ENCODE measurements at places on chromosomes 1 and 21.
A peak's percentile ranks its signal among the peaks of the same experiment; 100 is the strongest.

DNA sequence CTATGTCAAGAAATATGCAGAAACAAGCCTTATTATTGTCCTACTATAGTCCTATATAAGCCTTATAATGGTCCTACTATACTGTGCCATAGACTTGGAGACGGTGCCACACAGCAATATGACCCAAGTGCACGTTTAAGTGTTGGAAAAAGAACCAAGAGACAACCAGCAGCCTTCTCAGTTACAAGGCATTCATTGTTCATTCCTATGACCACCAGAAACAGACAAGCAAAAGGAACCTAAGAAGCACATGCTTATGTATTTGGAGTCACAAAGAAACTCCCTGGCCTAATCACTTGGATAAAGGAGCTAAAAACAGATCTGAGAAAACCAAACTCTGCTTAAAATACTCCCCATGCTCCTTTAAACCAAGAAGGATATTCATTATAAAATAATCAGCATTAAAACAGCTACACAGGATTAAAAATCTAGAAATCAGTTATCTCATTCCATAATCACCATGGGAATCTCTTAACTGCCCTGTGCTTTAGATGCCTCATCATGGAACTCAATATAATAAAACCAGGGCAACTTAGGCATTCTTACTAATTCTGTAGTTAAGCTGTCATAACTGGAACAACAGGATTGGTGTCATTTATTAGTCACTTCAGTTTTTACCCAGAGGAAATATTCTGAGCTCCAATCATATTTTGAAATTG is 7.0 kb downstream of the COLGALT2 start:
- DNase-seq = no peak
- peaks cover 2% of the 10 kb centered on the region for H3K4me1 ChIP-seq
- H3K4me3 ChIP-seq = no peak overlapping the region
- no peaks in the 10 kb centered on the region for H3K27me3 ChIP-seq
- no peaks in the 10 kb centered on the region for H3K36me3 ChIP-seq
- H3K27ac ChIP-seq = no peak overlapping the region

GRCh38 chr1:72911656-72912055 is 629.3 kb upstream of the NEGR1 start:
- no peak overlapping the region for H3K4me3 ChIP-seq
- no peak overlapping the region for H3K27ac ChIP-seq
- no peaks in the 10 kb centered on the region for H3K36me3 ChIP-seq
- H3K4me1 ChIP-seq = no peaks in the 10 kb centered on the region

DNA sequence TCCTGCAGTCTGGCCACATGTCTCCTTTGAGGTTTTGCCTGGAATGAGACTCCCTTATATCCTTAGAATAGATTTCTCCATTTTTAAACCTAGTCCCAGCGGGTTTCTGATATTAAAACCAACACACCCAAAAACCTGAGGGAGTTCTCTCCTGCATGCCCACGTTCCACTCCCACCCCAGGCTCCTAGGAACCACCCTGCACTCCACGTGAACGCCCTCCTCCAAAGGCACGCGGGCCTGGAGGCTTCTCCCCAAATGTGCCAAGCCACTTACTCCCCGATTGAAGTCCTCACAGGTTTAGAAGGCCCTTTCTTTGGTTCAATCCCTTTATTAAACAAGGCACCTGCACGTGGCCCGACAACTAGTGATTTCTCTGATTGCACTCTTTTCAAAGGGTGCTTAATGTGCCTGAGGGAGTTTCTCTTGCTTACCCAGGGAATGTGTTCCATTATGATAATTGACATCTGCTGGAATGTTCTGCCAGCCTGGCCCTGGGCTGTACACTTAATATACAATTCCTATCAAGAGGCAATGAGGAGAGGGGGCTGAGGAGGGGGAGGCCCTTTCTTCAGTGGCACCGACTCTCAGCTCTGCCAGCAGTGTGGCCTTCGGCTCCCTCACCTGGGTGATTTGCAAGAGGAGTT is 104.3 kb upstream of the ADAR start:
- H3K27ac ChIP-seq = no peak overlapping the region
- H3K27me3 ChIP-seq = peaks cover 4% of the 10 kb centered on the region
- no peaks in the 10 kb centered on the region for H3K36me3 ChIP-seq

DNA sequence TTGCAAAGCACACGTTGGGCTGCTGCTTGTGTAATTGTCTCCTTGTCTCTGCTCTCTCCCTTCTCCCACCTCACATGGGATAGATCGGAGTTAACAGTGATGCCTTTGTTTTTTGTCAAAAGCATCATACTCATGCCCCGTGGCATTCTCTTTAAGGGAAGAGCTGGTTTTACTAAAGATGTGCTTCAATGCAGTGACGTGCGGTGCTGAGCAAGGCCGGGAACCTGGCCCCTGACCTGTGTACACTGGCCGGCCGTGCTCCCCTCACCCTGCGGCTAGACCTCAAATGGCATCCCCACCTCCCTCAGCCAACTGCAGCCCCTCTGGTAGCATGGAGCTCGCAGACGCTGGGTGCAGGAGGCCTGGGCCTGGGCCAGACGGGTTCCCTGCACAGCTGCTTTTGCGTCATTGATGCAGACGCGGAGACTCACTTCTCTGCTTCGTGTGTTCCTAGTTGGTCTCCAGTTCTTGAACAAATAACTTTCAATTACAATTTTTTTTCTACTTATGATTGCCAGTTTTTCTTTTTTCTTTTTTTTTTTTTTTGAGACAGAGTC is 19.9 kb downstream of the AGPAT3 start:
- no peaks in the 10 kb centered on the region for H3K27me3 ChIP-seq
- H3K36me3 ChIP-seq = peaks cover 35% of the 10 kb centered on the region
- H3K4me3 ChIP-seq = no peak overlapping the region

DNA sequence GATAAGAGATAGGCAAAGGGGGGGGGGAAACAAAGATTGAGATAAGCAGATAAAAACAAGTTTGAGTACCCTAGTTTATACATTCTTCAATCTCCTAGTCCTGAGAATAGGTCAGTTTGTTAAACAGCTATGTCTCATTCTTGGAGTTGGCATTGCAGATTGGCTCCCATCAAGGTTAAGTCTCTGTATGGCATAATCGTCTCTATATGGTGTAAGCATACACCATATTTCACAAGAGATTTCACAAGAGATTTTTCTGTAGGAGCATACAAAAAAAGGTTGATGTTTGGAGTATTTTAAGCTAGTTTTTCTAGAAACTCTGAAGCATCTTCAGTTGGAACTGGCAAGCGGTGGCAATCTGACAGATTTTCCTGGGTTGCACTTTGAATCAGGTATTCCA is 35.8 kb downstream of the NCAM2 start:
- H3K27me3 ChIP-seq = no peaks in the 10 kb centered on the region
- H3K27ac ChIP-seq = no peak overlapping the region
- no peak overlapping the region for H3K4me3 ChIP-seq
- no peak for DNase-seq
- no peaks in the 10 kb centered on the region for H3K36me3 ChIP-seq
- no peaks in the 10 kb centered on the region for H3K4me1 ChIP-seq

GRCh38 chr21:45160198-45160597 is 85.8 kb downstream of the ADARB1 start:
- H3K36me3 ChIP-seq = no peaks in the 10 kb centered on the region
- no peaks in the 10 kb centered on the region for H3K27me3 ChIP-seq
- no peak for DNase-seq
- peaks cover 1% of the 10 kb centered on the region for H3K4me1 ChIP-seq
- no peak overlapping the region for H3K4me3 ChIP-seq

GRCh38 chr1:169928438-169929209 is 34.9 kb upstream of the SCYL3 start:
- H3K27me3 ChIP-seq = no peaks in the 10 kb centered on the region
- H3K4me1 ChIP-seq = no peaks in the 10 kb centered on the region
- no peak for DNase-seq
- H3K4me3 ChIP-seq = no peak overlapping the region
- no peak overlapping the region for H3K27ac ChIP-seq

- H3K4me1 ChIP-seq = no peaks in the 10 kb centered on the region
- peaks cover 28% of the 10 kb centered on the region for H3K36me3 ChIP-seq
- H3K27me3 ChIP-seq = peaks cover 5% of the 10 kb centered on the region
These were observed 22.6 kb downstream of the ETNK2 start for GRCh38 chr1:204128964-204129896.

DNA sequence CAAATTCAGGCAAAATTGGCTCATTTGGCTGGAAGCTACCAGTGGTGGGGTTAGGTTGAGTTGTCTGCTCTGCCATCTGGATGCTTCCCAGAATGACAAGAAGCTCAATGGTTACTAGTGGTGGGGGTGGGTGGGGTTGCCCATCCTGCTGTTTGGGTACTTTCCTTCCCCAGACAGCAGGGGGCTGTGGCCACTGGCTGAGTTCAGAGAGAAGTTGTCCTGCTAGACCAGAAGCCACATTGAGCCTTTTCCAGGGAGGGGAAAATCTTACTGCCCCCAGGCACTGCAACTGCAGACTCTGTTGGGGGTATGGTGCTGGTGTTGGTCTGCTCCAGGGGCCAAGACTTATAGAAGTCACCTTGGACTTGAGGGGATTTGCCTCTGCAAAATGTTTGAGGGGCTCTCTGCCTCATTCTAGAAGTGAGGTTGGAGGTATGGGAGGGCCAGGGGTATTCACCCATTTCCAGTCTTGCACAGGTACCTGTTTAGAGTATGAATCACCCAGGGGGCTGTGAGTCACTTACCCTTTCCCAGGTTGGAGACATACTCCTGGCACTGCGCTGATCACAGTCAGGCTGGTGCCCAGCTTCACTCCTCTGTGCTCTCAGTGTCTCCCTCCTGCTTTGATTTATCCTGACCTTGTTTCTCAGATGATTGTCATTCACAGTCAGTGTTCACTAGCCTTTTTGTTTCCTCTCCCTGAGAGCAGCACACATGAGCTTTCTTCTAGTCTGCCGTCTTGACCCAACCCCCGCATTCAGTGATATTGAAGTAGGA is 89.1 kb upstream of the NEGR1 start:
- DNase-seq = no peak
- H3K4me1 ChIP-seq = no peaks in the 10 kb centered on the region
- no peak overlapping the region for H3K27ac ChIP-seq
- H3K27me3 ChIP-seq = no peaks in the 10 kb centered on the region

GRCh38 chr1:155073377-155074242 is 5.0 kb upstream of the EFNA3 start:
- H3K27me3 ChIP-seq = peaks cover 2% of the 10 kb centered on the region
- H3K4me3 ChIP-seq = no peak overlapping the region
- peak; percentile 54 for DNase-seq
- no peak overlapping the region for H3K27ac ChIP-seq

DNA sequence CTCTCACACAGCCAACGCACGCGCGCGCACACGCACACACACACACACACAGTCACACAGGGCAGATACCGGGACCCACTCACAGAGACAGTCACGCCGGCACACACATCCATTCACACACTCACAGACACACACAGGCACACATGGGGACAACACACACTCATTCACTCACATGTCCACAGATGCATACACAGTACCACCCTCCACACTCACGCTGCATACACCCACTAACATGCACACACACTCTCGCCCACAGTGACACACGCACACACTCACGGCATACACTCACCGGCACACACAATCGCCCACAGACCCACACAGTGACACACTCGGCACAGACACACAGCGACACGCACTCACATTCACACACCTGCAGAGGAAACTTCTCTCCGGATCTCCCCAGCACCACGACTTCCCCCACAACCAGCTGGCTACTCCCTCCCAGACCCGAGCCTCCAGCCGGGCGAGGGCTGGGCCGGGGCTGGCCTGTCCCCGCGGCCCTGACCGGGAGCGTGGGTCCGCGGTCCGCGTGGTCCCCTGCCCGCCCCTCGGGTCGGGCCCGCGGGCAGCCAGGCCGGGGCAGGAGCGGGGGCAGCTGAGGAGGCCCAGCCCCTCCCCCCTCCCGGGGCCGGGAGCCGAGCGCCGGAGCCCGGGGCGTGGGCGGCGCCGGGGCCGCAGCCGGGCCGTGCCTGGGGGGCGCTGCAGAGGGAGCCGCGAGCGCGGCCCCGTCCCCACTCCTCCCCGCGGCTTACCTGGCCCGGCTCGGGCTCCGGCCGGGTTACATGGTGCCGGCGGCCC is 552 bp downstream of the DLGAP3 start:
- H3K4me1 ChIP-seq = peaks cover 4% of the 10 kb centered on the region
- peak overlapping the region; percentile 25 for H3K4me3 ChIP-seq
- peaks cover 74% of the 10 kb centered on the region for H3K27me3 ChIP-seq
- H3K36me3 ChIP-seq = no peaks in the 10 kb centered on the region

DNA sequence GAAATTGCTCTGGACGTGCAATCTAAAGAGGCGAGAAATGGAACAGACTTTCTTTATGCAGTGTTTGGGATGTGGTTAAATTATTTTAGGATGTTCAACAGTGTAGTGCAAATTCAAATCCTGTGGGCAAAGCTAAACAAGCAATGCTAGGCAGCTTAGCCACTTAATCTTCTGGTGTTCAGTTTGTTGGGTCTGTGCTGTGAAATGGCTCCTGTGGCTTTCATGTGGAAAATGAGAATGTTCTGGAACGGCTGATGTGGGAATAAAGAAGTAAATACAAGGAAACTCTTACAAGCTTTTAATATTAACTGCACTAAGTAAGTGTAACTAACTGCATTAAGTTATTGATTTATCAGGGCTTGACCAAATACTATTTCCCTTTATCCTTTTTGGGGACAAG is 766.6 kb downstream of the ADGRL2 start:
- no peaks in the 10 kb centered on the region for H3K27me3 ChIP-seq
- no peak overlapping the region for H3K27ac ChIP-seq
- no peaks in the 10 kb centered on the region for H3K4me1 ChIP-seq
- DNase-seq = no peak
- H3K36me3 ChIP-seq = no peaks in the 10 kb centered on the region

GRCh38 chr1:44267438-44267837 is 54.2 kb downstream of the DMAP1 start:
- no peak overlapping the region for H3K27ac ChIP-seq
- no peaks in the 10 kb centered on the region for H3K27me3 ChIP-seq
- H3K4me1 ChIP-seq = peaks cover 3% of the 10 kb centered on the region

- no peak overlapping the region for H3K4me3 ChIP-seq
- H3K27ac ChIP-seq = no peak overlapping the region
- no peaks in the 10 kb centered on the region for H3K27me3 ChIP-seq
- DNase-seq = no peak
- no peaks in the 10 kb centered on the region for H3K36me3 ChIP-seq
- no peaks in the 10 kb centered on the region for H3K4me1 ChIP-seq
These were observed 105.5 kb downstream of the ZC3H11B start for GRCh38 chr1:219507437-219507836.

- H3K27ac ChIP-seq = no peak overlapping the region
- peaks cover 75% of the 10 kb centered on the region for H3K4me1 ChIP-seq
- peak; percentile 74 for DNase-seq
These were observed 2.4 kb upstream of the PTAFR start for GRCh38 chr1:28178690-28179485.

- DNase-seq = peak; percentile 83
- no peaks in the 10 kb centered on the region for H3K36me3 ChIP-seq
- H3K4me3 ChIP-seq = peak within 1 kb of the TSS; percentile 48
- H3K27ac ChIP-seq = peak within 1 kb of the TSS; percentile 67
- peaks cover 35% of the 10 kb centered on the region for H3K4me1 ChIP-seq
These were observed at the start of gene C2CD4D for GRCh38 chr1:151839457-151840403. C2CD4D (minus strand) TSS chr1:151839820; CDS start chr1:151838989, 831 bp downstream.

- no peak for DNase-seq
- H3K27ac ChIP-seq = no peak overlapping the region
- H3K4me1 ChIP-seq = no peaks in the 10 kb centered on the region
- H3K4me3 ChIP-seq = no peak overlapping the region
- no peaks in the 10 kb centered on the region for H3K36me3 ChIP-seq
These were observed 67.9 kb downstream of the NOS1AP start for GRCh38 chr1:162137179-162137960.

GRCh38 chr1:21779613-21780521 is 3.1 kb downstream of the USP48 start:
- no peak overlapping the region for H3K4me3 ChIP-seq
- H3K4me1 ChIP-seq = peaks cover 48% of the 10 kb centered on the region
- H3K27me3 ChIP-seq = no peaks in the 10 kb centered on the region
- H3K36me3 ChIP-seq = no peaks in the 10 kb centered on the region

GRCh38 chr1:79817031-79817560 is 810.6 kb upstream of the ADGRL4 start:
- no peaks in the 10 kb centered on the region for H3K27me3 ChIP-seq
- H3K4me1 ChIP-seq = no peaks in the 10 kb centered on the region
- DNase-seq = no peak
- H3K4me3 ChIP-seq = no peak overlapping the region
- no peaks in the 10 kb centered on the region for H3K36me3 ChIP-seq
- no peak overlapping the region for H3K27ac ChIP-seq

Measured in spleen (tissue), 13 donors.